ENCODE measurements at places on chromosomes 5 and 9.

- DNase-seq = no peak
Observed at GRCh38 chr5:54243483-54244080, 66.8 kb downstream of the ARL15 start.

DNA sequence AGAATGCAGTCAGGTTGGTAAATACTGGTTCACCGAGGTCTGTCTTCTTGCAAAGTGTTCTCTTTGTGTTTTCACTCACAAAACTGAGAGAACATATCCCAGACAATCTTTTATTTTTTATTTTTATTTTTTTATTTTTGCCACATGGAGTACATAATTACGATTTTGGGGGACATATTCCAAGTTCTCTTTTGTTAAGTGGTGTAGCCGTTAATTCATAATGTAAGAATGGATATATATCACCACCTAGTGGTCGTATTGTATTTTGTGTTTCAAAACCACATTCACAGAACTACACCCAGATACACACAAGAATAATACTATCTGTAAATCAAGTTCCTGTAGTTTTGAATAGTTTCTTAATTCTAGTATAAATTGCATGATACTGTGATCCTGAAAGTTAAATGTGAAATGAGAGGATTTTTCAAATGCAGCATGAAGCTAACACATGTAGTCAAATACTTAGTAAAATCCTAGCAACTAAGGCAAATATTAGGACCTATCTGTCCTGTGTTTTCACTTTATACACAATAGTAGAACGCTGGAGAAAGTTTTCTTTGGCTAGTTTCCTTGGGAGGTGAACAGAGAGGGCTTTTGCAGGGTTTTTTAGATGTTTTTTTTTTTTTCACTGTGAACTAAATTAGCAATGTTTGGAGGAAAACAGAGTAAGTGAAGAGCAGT is 92.7 kb downstream of the VCAN start:
- DNase-seq = peak; percentile 36

GRCh38 chr9:18623221-18624079 is 149.5 kb downstream of the ADAMTSL1 start:
- no peak for DNase-seq

GRCh38 chr5:175328176-175328575 is 115.8 kb downstream of the DRD1 start:
- DNase-seq = no peak

DNA sequence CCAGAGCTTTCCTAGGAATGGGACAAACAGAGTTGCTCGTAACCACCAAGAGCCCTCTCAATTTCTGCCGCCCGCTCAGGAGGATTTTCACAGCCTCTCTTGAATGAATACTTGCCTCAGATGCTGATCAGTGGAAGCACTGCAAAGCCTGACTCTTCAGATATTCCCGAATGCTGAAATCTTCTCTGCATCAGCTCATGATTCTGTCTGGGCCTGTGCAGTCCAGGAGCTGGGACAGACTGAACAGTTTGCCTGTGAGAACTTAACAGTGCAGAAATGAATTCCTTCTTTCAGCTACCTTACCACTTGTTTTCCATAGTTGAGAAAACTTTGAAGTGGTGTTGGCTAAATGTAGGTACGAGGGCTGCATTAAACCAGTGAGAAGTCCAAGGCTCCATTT is 17.1 kb downstream of the ZNF462 start:
- DNase-seq = no peak

DNA sequence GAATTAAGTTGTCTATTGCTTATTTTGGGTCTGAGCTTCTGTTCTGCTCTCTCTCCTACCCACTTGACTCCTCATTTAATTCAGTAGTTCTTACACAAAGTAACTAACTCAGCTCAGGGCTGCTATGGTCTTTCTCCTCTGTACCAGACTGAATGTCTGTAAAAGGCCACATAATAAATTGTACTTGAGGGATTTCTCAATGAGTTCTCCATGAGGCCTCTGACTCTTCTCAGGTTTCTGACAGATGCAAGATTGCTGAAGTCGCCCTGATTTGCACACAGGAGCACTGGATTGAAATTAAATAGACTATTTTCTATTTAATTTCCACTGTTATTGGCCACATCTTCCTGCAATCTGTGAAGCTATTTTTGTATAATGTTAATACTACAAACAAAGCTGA is 2.9 kb downstream of the IQGAP2 start:
- DNase-seq = no peak

GRCh38 chr5:73496984-73497457 is 1.2 kb upstream of the BTF3 start:
- DNase-seq = peak; percentile 61

GRCh38 chr5:134611515-134611914 is 21.1 kb downstream of the SAR1B start:
- DNase-seq = no peak

- DNase-seq = no peak
Observed at GRCh38 chr9:35871545-35871944, 1.3 kb upstream of the OR13J1 start.

GRCh38 chr9:133634081-133634691 is 2.0 kb upstream of the DBH start:
- DNase-seq = no peak

DNA sequence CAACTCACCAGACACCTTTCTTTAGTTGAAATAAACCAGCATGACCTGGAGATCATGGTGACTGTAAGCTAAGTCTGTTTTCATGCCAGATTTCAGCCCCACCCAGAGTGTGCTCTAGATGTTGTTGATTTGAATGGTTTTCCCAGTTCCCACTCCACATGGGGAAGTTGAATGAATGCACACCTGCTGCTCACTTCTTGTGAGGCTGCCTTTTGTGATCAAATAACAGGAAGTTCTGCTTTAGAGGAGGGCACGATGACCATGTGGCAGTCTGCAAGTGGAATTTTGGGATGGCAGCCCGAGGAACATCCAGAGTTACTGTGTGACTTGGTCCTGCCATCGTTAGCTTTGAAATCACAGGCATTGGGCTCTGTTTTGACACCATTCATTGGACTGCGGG is 18.7 kb downstream of the SLC46A2 start:
- DNase-seq = no peak

- DNase-seq = no peak
Observed at GRCh38 chr9:136954270-136955083, 2.4 kb downstream of the LCN12 start.

DNA sequence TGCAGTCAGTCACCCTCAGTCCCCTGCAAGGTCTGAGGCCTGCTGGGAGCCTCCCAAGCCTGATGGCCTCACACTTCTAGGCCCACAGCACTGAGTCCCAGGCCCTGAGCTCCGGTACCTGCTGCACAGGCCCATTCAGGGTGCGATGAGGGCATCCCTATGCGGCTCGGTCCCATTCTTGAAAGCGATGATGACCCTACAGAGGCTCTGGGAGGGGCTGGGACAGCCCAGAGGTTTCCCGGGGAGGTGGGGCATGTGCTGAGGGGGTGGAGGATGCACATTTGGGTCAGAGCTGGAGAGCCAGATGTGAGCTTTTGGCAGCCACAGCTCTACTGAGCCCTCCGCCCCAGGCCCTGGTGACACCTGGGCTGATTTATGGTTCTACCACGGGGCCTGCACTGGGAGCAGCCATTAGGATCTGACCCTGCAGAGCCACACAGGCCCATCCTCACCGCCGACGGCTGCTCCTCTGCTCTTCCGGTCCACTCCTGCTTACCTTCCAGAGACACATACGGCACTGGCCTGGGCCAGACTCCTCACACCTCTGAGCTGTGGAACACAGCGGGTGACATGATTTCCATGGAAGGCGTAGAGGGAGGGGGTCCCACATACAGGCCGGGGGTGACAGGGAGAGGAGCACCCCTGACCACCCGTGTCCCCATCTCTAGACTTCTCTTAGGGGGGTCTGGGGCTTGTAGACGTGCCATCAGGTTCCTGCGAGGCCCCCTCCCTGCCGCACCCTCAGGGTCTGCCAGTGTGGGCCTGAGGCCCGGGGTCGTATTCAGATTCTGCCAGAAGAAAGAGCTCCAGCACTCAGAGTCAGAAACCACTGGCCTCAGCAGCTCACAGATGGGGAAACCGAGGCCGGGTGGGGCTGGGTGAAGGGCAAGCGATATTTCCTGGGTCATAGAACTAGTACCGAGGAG is 53.4 kb downstream of the COL23A1 start:
- DNase-seq = no peak

DNA sequence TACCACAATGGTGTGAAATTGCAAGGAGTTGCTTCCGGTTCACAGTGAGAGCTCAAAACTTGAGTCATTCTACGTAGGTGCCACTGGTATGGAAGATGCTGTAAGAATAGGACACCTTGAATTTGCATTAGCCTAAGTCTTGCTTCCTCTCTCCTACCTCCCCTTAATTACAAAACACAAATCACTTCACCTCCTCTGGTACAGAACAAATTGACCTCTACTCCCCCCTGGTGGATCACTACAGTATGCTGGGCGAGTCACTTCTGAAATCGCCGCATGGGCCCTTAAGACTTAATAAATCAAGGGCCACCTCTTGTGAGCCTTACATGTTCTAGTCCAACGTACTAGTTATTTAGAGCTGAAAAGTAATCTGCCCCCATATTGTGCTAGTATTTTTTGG is 145.3 kb upstream of the SMARCA2 start:
- no peak for DNase-seq

DNA sequence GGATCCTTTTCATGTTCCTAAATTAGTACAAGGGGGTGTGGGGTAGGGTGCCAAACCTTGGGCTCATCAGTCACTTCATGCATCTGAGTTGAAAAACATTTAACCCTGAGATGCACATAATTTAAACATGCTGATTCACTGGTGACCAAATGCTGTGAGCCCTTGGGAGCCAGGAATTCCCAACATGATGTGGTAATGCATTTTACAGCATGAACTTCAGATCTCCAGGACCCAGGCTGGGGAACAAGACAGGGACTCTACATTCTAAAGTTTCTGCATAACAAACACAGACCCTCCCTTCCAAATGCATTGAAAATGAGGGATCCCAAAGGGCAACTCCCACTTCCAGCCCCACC is 322.2 kb downstream of the NDUFS4 start:
- DNase-seq = no peak

GRCh38 chr5:151106043-151106442 is 25.2 kb upstream of the TNIP1 start:
- DNase-seq = no peak

DNA sequence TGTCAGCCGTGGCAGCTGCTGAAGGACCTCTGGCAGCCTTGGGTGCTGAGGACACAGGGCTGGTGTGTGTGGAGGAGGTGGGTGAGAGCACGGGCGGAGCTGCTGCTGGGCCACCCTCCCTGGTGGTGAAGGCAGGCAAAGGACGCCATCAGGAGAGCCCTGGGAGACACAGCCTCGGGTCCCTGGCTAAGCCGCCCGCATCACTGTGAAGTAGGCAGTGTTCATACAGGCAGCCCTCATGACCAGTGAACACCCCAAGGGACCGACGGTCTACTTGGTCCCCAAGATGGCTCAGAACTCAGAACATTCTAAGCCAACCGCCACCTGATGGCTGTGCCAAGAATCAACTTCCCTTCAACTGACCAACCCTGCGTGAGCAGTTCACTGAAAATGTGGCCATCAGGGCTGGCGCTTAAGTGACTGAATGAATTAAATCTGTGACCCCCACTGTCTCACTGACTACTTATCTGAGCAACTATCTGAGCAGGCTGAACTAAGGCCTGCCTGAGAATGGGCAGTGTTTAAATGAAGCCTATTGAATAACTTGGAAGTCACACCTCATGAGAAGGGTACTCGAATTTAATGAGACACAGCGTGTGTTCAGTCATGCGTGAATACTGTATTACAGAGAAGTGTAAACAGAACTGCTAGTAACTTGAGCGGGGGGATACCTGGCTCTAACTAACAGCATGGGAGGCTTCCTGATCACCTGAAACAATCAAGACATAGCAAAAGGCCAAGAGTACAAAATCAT is 54.7 kb upstream of the SIMC1 start:
- DNase-seq = peak; percentile 71

GRCh38 chr5:68805444-68805843 is 288.4 kb upstream of the SLC30A5 start:
- no peak for DNase-seq

DNA sequence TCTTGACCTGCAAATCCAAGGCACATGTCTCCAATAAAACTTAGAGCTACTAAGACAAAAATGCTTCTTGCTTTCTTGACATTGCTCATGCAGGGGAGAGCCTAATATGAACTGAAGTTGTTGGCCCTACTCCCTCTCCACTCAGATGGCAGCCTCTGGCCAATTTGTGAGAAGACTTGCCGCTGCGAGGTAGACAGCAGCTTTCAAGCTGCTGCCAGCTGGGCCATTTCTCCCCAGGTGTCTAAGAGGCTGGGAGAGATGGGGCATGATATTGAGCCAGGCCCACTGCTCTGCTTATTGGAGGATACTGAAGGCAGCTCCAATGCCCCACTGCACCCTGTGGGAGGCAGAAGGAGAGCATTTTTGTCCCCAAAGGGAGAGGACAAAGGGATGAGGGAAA is 380.5 kb downstream of the RASEF start:
- DNase-seq = no peak

GRCh38 chr9:136646827-136647711 is 15.6 kb upstream of the EGFL7 start:
- no peak for DNase-seq

- DNase-seq = no peak
Observed at GRCh38 chr5:100464418-100464817, 70.8 kb upstream of the FAM174A start.

GRCh38 chr9:120477534-120478001 is 102.4 kb downstream of the CDK5RAP2 start:
- DNase-seq = peak; percentile 12

GRCh38 chr9:88852794-88853193 is 138.5 kb upstream of the S1PR3 start:
- DNase-seq = no peak

- no peak for DNase-seq
Observed at GRCh38 chr5:180201051-180201987, 7.7 kb downstream of the RASGEF1C start.

DNA sequence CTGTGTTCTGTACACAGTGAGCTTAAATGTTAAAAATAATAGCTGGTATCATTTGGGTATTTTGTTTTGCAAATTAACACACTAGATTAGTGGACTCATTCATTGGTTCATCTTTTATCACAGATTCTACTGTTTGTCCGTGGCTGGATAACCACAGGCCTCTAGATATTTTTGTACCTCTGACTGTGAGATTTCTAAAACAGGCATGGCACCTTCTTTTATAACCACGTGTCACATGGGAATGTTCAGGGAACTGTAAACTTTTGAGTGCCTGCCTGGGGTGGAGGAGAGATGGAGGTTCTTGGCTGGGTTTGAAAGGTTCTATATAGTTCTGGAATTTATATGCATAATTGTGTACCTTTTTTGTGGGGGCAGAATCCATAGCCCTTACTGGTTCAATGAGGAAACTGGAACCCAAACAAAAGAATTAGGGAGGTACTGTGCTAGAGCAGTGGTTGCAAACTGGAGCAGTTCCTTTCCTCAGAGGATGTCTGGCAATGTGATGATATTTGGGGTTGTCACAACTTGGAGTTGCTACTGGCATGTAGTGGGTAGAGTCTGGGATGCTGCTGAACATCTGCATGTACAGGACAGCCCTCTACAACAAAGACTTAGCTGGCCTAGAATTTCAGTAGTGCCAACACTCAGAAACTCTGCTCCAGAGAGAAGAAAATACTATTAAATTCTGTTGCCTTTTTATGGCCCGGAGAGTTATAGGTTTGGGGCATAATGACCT is 16.9 kb downstream of the TLE4 start:
- DNase-seq = no peak
